Effector memory CD4-positive, alpha-beta T cell (primary cell): ENCODE measurements at places on chromosomes 3 and 15.

DNA sequence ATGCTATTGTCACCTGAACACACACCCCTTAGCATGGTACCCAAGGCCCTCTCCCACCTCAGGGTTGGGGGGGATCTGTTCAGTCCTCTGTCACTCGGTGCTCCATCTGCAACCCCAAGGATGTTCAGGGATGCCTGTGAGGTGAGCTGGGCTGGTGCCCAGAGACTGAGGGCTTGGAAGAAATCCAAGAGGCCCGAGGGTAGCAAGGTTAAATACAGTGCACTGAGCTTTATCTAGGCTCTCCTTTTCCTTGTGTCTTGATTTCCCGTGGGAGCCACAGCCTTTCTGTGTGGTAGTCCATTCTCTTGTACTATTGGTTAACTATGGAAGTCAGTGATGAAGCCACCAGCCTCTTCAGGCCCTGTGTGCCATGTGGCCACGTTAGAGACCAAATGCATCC lies 18.7 kb upstream of the WNT5A start:
- DNase-seq = no peak

DNA sequence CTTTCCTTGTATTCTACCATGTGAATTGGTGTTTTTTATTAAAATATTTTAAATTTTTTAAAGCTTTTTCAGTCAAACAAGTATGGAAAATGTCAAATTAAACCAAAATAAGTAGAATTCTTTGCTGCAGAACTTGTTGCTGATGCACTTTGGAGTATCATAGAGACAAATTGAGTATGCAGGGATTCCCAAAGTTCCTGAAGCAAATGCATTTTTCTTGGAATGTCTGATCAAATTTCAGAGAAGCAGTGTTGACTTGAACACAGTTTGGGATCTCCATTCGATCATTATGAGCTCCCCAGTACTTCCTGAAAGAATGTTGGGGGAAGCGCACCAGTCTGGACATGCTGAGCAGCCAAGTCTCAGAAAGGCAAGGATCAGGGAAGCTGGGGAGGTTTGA lies 517.8 kb upstream of the CFAP20DC start:
- no peak for DNase-seq

DNA sequence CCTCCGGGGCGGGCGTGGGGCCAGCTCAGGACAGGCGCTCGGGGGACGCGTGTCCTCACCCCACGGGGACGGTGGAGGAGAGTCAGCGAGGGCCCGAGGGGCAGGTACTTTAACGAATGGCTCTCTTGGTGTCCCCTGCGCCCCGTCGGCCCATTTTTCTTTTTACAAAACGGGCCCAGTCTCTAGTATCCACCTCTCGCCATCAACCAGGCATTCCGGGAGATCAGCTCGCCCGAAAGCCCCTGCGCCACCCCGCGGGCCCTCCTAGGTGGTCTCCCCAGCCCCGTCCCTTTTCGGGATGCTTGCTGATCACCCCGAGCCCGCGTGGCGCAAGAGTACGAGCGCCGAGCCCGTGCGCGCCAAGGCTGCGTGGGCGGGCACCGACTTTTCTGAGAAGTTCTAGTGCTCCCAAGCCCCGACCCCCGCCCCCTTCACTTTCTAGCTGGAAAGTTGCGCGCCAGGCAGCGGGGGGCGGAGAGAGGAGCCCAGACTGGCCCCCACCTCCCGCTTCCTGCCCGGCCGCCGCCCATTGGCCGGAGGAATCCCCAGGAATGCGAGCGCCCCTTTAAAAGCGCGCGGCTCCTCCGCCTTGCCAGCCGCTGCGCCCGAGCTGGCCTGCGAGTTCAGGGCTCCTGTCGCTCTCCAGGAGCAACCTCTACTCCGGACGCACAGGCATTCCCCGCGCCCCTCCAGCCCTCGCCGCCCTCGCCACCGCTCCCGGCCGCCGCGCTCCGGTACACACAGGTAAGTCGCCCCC lies at the start of gene THBS1:
Gene THBS1 (plus strand): TSS at position 595 of the 757 bp plus-strand sequence. CDS start 779 bp downstream, outside the sequence.
- peak; percentile 14 for DNase-seq

- DNase-seq = no peak
Observed at GRCh38 chr3:154718053-154718452, 288.1 kb upstream of the GPR149 start.

DNA sequence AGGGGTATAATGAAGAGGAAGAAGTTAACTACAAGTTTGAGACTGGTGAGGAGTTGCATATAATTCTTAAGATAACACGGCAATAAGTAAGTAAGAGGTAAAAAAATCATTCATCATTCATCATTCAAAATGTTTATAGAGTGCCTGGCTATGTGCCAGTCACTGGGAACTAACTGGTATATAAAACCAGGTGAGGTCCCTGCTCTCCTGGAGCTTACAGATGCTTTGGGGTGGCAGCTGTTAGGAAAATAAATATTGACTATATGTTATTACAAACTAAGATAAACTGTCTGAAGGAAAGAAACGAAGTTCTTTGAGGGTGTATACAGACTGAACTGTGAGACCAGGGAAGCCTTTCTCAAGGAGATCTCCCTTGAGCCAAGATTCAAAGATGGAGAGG lies 2.9 kb downstream of the CASR start:
- DNase-seq = no peak

- no peak for DNase-seq
Observed at GRCh38 chr15:53836618-53837017, 77.2 kb upstream of the WDR72 start.

GRCh38 chr3:114827495-114827894 lies 319.6 kb downstream of the ZBTB20 start:
- no peak for DNase-seq

GRCh38 chr3:156253150-156253549 lies 132.8 kb downstream of the KCNAB1 start:
- no peak for DNase-seq

DNA sequence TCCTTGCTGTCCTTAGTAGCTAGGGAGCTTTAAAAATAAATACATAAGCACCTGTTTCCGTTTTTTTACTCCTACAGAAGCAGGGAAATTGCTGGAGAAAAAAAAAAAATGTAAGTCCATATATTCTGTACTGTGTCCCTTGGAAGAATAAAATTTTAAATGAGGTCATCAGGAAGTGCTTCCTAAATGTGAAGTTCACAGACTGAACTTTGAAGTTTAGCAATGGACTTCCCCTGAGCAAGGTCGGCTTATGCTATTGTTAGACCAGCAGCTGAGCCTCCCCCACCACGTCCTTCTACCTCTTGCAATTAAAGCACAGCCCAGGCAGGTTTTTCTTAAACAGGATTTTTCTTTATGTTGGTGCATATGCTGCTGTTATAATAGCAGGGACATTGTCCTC lies 26.3 kb downstream of the LIPC start:
- no peak for DNase-seq

- no peak for DNase-seq
Observed at GRCh38 chr3:183253528-183254486, 754 bp downstream of the B3GNT5 start.

DNA sequence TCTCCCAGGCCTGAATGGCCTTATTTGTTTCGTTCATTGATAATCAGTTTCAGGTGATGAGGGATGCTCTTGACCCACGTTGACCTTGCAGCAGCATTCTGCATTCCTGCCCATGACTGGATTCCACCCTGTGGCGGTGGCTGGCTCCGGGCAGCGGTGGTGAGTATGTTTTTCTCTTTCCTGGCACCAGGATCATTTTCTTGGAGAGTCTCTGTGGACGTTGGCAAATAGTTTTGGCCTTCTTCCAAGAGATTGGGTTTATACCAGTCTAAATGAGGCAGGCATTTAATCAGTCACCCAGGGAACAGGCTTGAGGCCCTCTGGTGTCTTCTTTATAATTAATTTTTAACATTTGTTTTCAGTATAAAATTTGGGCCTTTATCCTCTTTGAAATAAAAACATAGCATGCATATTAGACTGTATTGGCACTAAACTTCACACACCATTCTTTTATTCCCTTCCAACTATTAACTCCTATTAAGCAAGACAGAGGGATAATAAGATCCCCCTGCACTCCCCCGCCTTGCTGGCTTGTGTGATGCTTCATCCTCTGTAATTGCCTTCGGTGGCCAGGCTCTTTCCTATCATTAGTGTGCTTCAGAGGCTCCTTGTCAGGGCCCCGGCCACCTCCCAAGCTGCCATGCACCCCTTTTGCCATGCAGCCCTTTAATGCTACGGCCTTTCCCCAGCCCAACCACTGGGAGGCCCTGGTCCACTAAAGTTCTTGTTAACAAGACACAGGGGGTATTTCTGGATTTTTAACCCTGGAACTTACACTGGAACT lies 176.2 kb upstream of the TOPAZ1 start:
- DNase-seq = no peak

DNA sequence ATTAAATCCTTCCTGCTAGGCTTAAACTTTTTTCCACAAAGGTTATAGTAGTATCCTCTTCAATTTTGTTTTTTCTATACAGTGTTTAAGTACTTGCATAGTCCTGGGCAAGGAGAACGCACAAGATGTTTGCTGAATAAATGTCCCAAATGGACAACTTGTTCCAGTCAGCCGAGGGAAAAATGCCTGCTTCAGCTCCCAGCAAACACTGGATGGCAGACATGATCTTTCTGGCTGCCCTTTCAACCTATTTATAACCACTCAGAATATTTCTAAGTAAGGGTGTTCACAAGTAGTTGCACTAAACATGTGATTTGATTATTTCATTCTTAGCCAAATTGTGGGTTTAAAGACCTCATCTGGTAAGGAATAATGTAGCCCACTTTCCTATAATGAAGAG lies 29.8 kb downstream of the GNB4 start:
- DNase-seq = no peak

- no peak for DNase-seq
Observed at GRCh38 chr3:58349792-58350626, 17.3 kb downstream of the PXK start.

GRCh38 chr3:178140531-178141304 lies 395.5 kb upstream of the KCNMB2 start:
- no peak for DNase-seq

GRCh38 chr3:183582161-183582560 lies 26.7 kb upstream of the KLHL6 start:
- DNase-seq = no peak

DNA sequence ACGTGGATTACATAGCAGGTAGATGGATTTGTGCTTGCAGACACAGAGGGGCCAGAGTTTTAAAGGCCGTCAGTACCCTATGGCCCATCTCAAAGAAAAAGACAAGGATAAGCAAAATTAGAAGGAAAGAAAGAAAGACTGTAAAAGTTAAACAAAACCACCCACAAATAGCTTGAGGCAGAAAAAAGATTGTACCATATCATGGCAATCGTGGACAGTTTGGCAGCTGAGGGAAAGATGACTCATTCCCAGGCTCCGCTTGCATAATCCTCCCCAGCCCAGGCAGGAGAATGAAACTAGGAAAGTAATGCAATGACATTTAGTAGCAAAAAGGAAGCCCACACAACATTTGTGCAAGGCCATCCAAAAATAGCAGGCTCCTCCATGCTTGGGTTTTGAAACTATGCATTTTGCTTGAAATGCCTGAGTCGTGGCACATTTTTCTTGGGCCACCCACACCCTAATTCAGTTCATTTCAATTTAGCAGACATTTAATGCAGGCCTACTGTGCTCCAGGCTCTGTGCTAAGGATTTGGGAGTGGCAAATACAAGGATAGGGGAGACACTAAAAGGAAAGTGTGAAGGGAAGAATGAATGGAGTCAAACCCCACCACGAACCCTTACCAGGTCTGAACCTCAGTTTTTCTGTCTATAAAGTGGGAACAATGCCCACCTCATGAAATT lies 40.9 kb upstream of the SMAD3 start:
- no peak for DNase-seq

GRCh38 chr3:149567381-149567780 lies 90.4 kb downstream of the WWTR1 start:
- no peak for DNase-seq

- DNase-seq = no peak
Observed at GRCh38 chr3:13108861-13109260, 35.6 kb upstream of the IQSEC1 start.

GRCh38 chr15:100043068-100043641 lies 298.6 kb downstream of the ADAMTS17 start:
- no peak for DNase-seq

GRCh38 chr3:159200176-159200575 lies 398.3 kb downstream of the MFSD1 start:
- DNase-seq = no peak

DNA sequence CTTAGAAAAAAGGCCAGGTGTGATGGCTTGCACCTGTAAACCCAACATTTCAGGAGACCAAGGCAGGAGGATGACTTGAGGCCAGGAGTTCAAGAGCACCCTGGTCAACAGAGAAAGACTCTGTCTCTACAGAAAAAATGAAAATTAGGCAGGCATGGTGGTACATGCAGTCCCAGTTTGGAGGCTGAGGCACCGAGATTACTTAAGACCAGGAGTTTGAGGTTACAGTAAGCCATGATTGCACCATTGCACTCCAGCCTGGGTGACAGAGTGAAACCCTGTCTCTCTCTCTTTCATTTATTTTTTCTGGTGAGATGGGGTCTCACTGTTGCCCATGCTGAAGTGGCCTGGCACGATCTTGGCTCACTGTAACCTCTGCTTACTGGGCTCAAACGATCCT lies 24.7 kb downstream of the IP6K1 start:
- DNase-seq = no peak

GRCh38 chr3:123386477-123387040 lies 62.3 kb downstream of the ADCY5 start:
- DNase-seq = no peak

DNA sequence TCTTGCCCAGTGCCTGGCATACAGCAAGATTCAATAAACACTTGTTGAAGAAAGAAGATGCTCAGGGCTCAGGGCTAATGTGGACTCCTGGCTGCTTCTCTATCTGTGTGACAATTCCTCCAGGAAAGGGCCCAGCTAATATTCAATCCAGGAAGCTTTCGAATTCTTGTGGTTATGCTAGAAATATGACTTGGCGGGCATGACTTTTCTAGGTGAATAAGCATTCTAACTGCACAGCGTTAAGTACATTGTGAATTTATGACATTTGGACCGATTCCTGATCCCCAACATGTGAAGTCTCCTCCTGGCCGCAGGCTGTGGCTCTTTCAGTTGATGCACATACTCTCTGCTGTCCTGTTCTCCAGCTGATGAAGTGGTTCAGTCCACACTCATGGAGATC lies 117.0 kb downstream of the IMPG2 start:
- no peak for DNase-seq

DNA sequence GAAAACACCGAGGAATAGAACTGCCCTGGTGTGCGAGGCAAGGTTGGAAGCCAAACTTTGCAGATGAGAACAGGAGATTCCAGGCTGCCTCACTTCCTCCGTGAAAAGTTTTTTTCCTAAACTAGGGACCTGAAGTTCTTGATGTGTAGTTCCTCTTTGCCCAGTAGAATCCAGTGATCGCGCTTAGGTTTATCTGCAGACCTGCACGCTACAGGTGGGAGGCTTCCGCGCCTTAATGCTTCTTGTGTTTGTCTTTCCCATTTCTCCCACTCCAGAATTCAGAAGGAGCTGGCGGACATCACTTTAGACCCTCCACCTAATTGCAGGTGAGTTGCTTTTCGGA lies 5.4 kb downstream of the UBE2E1 start:
- no peak for DNase-seq

GRCh38 chr3:122294359-122294758 lies 30.7 kb upstream of the CSTA start:
- DNase-seq = no peak

- DNase-seq = no peak
Observed at GRCh38 chr15:74399511-74400312, 32.3 kb upstream of the CYP11A1 start.
